Gastroesophageal sphincter (tissue), 4 donors: ENCODE measurements at places on chromosomes 12 and 14. TPM values are rescaled to one million over a fixed set of nuclear protein-coding genes. Genes with fewer than 3 reads are reported as not detected.

DNA sequence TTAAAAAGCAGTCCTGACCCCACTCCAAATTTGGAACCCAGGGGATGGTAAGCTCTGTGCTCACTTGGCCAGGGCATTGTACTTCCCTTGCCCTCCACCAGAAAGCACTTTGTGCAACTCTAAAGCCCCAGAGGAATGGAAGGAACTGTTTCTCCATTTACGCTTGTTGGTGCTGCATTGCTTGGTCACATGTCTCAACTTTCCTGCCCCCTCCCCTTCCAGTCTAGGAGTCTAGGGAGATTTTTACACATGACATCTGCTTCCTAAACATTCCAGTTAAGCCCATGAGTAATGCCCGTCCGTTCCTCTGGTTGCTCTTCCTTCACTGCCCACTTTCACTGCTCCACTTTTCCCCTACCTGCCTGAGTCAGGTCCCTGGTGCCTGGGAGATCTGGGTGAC, 92.6 kb upstream of the MAP1LC3B2 start:
- no peak for ATAC-seq

GRCh38 chr12:116390401-116391335, 113.2 kb upstream of the MED13L start:
- no peak for ATAC-seq

- no peak for ATAC-seq
These were observed 318.7 kb downstream of the LRFN5 start for GRCh38 chr14:41925409-41925808.

- ATAC-seq: no peak
These were observed 139.3 kb upstream of the LMNTD1 start for GRCh38 chr12:25692115-25693035.

Gene SDR9C7
- total RNA-seq: not detected

- ATAC-seq: peak; percentile 53
These were observed 257.4 kb downstream of the ZFP36L1 start for GRCh38 chr14:68535404-68536017.

Gene HOXC5
- total RNA-seq: 3.3 TPM

- ATAC-seq: no peak
These were observed 30.3 kb downstream of the PITPNM2 start for GRCh38 chr12:123120452-123121166.

Gene PRPH
- 16.2 TPM for total RNA-seq

Gene SP7
- not detected for total RNA-seq

- ATAC-seq: no peak
These were observed 21.1 kb downstream of the SMCO2 start for GRCh38 chr12:27467641-27468040.

- ATAC-seq: no peak
These were observed 107.1 kb downstream of the NPAS3 start for GRCh38 chr14:33045760-33046159.

DNA sequence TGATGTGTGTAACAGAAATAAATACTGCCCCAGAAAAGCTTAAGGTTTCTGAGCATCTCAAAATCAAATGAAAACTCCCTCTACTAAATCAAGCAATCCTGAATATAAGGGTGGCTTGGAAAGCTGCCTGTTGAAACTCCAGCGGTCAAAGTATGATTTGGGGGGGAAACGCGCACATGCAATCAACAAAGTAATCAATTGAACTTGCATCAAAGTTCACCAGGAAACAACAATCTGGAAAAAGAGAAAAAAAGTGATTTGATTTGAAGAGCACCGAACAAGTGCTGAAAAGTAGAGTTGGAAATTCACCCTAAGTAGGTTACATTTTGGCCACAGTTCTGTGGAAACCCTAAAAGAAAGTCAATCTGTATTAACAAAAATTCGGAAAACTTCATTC, 700 bp downstream of the CNIH1 start:
- no peak for ATAC-seq

GRCh38 chr12:26987634-26988424, 26.4 kb downstream of the TM7SF3 start:
- no peak for ATAC-seq

Gene INTS13
- total RNA-seq: 41.6 TPM

- no peak for ATAC-seq
These were observed 24.6 kb downstream of the TMEM229B start for GRCh38 chr14:67463900-67464299.

DNA sequence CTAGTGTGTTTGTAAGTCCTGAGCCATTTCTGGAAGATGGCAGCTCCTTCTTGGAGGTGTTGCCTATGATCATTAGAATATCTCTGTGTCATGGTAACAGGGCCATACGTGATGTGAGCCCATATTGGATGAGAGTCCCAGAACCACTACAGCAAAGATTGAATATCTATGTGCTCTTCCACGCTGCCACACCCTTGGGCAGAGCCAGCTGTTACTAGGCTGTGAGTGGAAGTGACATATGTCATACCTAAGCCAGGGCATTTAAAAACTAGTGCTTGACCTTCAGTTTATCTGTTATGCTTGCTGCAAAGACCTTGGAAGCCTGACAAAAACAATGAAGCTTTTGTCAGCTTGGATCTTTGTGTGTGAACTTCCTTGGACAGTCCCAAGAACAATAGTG, 495.1 kb upstream of the CCDC196 start:
- ATAC-seq: no peak

Gene OTX2
- not detected for total RNA-seq

Gene AKAP6
- 33.1 TPM for total RNA-seq

Gene RHEBL1
- 0.35 TPM for total RNA-seq

DNA sequence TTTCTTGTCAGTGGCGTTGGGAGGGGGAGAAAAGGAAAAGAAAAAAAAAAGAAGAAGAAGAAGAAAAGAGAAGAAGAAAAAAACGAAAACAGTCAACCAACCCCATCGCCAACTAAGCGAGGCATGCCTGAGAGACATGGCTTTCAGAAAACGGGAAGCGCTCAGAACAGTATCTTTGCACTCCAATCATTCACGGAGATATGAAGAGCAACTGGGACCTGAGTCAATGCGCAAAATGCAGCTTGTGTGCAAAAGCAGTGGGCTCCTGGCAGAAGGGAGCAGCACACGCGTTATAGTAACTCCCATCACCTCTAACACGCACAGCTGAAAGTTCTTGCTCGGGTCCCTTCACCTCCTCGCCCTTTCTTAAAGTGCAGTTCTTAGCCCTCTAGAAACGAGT, 1.9 kb downstream of the ASCL1 start:
- no peak for ATAC-seq

Gene CABP1
- 3.0 TPM for total RNA-seq

- no peak for ATAC-seq
These were observed 30.7 kb upstream of the BCL7A start for GRCh38 chr12:121990692-121991603.

Gene TEX52
- total RNA-seq: not detected

GRCh38 chr12:95820096-95820703, 29.6 kb upstream of the NTN4 start:
- no peak for ATAC-seq

DNA sequence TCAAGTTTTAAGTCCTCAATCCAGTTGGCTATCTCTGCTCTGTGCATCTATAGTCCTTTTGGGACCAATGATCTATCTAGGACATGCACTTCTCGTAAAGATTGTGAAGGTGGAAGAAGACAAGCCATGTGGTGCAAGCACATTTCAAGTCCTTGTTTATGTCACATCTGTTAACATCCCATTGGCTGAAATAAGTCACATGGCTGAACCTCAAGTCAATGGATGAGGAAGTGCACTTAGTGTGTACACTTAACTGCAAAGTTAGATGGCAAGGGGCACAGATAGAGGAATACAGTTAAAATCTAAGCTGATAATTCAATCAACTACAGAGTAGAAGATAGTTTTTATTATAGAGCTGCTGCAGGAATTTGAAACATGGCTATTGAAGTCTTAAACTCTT, 362.8 kb upstream of the TBX3 start:
- no peak for ATAC-seq

DNA sequence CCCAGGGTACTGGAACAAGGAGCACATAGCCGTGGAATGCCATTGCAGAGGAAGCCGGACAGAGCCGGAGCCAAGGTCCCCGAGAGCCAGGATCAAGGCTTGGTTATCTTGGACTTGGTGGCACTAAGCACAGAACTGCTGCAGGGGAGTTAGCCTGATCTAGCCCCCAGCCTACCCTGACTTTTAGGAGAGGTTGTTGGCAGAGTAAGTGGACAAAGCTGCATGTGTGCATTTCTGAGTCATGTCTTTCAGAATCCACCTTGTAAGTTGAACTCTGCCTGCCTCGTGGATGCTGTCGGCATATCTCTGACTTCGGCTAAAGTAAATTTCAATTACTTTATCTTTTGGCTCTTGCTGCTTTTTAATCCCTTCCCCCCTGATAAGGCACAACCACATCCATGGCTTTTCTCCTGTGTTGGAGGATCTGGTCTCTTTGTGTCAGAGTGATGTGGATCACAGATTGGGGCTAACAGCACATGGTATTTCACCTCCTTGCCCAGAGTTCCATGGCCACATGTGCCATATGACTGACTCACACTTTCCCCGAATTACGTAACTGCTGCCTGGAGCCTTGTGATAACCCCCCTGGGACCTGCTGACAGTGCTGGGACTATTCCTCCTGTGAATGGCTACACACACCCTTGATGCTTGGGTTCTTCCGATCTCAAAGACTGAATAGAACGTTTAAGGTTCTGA, 240.3 kb downstream of the EMP1 start:
- no peak for ATAC-seq

Gene CCDC60
- total RNA-seq: not detected

DNA sequence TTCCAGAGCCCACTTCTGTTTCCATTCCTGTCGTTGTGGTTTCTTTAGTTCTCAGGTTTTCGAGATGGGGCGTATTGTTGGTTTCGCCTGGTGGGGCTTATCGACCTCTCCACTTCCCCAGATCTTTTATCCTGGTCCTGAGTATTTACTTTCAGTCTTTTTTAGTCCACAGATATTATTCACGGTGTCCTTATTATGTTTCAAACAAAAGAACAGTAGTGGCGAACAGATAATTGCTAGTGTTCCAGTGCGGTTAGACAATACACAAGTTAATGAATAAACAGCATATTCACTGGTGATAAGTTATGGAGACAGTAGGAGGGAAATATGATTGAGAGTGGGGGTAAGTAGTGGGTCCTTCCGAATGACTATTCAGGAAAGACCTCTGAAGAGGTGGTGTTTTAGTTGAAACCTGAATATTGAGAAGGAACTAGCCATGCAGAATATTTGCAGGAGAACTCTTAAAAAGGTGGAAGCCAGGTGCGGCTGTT, 668 bp downstream of the TMEM260 start:
- ATAC-seq: no peak

Gene PCNX1
- 64.9 TPM for total RNA-seq

DNA sequence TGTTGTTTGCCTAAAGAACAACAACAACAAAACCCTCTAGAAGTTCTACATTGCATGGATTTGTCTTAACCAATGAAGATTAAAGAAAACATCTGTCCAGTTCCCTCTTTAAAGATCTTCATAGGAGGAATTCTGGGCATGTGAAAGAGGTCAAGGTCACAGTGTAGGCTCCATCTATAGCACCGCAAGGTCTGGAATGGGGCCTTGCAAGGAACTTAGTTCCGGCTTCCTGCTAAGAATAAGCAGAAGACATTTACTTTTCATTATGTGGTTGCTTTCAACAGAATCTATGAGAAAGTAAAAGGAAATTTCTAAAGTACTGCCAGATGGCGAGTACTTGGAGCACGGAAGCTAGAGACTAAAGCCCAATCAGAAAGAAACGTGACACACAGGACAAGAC, 57.2 kb upstream of the GNPNAT1 start:
- no peak for ATAC-seq

DNA sequence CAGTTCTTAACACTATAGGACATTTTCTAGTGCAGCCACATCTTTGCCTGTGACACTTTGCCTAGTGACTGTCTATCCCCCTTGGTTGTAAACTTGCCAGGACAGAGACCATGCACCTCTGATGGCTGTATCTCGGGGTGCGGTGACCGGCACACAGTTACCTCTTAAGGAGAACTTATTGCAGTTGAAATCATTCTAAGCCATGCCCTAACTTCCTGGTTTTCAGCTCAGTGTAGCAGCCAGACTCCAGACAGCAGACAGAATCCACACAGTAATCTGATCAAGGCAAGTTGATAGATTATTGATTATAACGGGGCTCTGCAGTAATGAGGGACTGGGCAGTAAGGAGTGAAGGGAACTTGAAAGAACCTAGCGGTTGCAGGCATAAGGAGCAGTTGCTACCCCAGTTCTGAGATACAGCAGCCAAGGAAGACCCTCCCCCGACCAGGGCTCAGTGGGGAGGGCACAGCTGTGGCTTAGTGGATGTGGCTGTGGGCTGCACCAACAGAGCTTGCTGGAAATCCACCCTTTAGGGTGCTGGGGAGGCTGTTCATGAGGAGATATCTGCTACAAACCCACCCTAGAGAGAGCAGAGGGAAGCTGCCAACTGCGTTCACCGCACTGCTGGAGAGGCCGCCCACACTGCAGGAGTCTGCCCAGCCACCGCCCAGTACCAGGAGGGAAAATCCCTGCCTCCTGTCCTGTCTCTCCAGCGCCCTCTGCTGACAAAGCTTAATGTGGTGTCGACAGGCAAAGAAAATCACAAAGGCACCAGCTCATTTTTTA, 58.2 kb upstream of the BEGAIN start:
- peak; percentile 75 for ATAC-seq

Gene KRT5
- total RNA-seq: 4.6 TPM

- no peak for ATAC-seq
These were observed 92.9 kb downstream of the KSR2 start for GRCh38 chr12:117875744-117876435.

DNA sequence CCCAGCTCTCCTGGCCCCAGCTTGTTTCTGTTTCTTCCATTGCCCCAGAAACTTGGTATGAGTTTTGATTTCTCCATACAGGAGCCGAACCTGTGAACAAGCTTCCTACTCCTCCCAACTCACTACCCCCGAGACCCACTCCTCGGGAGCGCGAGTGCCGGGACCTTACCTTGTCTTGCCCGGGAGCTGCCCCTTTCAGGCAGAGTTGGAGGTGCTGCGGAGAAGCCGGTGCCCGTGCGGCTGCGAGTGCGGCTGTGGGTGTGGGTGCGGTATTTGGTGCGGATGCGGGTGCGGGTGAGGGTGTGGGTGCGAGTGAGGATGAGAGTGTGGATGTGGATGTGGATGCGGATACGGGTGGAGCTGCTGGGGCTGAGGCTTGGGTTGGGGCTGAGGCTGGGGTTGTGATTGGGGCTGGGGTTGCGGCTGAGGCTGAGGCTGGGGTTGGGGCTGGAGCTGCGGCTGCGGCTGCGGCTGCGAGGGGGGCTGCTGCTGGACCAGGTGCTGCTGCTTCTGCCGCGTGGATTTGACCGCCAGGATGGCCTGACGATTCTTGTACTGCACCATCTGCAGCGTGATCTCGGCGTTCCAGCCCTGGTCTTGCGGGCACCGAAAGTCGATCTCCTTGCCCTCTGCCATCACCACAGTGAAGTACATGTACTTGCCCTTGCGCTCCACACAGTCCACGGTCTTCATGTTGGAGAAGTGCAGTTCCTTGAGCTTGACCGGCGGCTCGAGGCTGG, 1.1 kb downstream of the PHLDA1 start:
- ATAC-seq: peak; percentile 2
